AG09319 (cell line): ENCODE measurements at places on chromosomes 5 and 9.

- DNase-seq, result peak; percentile 60
These were observed 47.1 kb upstream of the RAI14 start for GRCh38 chr5:34608859-34609648.

- DNase-seq, result no peak
These were observed 27.1 kb downstream of the MAP1B start for GRCh38 chr5:72134226-72134899.

DNA sequence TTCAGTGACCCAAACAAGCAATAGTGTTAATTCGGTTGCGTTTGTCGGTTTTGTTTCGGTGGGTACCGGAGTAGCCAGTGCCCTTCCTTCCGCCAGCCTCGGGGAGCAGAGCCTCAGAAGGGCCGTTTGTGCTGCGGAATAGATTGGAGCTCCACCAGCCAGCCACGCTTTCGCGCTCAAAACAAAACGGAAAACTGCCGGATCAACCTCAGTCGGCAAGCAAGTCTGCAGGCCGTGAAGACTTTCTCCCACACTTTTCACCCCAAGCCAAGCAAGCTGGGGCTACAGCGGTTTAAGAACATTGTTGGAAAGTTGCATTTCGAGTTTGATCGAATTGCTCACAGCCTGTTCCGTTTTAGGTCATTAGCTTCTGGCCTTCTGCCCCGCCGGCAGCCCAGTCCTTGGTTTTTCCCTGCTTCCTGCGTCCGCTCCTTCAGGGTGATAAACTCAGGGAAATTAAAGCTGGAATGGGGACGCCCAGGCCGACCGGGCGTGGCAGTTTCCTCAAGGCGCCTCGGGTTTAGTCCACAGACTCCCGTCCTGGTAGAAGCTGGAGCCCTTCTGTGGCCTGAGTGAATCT lies 803 bp upstream of the CCNO start:
- no peak for DNase-seq

- peak; percentile 40 for DNase-seq
These were observed 10.7 kb upstream of the OR5C1 start for GRCh38 chr9:122777935-122778627.

DNA sequence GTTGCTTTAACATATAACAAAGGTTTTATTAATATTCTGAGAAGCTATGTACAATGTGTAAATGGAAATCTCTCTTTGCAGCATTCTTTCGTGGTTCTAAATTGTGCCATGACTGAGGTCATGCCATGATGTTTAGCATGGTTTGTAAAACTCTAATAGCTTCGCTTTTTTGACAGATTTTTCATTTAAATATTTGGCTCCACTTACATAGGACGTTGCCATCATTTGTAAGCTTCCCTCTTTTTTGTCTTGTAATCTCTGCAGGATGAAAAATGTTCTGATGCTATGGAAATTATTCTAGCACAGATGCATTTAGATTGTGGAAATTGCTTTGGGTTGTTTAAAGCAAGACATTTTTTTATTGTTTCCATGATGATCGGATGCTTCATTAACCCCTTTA lies 1054.8 kb downstream of the MAT2B start:
- no peak for DNase-seq

DNA sequence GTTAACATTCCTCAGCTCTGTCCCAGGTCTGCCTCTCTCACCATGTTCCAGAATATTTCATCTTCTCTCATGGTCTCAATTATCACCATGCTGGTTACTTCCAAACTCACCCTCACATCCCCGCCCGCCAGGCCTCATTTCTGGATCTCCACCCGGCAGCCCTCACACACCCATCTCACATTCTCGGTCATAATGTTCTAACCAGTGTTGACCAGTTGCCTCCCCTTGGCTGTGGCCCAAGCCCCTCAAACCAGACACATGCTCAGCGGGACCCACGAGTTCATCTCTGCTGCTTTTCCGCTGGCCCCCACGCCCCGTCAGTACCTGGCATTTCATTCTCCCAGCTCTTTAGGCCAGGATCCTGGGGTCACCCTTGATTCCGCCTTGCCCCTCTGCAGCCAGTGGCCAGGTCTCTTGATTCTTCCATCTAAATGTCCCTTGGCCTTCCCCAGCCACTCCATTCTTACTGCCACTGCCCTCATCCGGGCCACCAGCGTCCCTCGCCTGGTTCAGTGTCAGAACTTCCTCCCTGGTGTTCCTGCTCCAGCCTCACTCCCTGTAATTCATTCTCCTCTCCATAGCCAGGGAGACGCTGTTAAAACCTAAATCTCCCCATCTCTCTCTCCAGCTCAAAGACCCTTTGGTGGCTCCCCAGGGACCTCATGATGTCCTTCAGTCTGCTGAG lies 141.7 kb downstream of the MVB12B start:
- no peak for DNase-seq

DNA sequence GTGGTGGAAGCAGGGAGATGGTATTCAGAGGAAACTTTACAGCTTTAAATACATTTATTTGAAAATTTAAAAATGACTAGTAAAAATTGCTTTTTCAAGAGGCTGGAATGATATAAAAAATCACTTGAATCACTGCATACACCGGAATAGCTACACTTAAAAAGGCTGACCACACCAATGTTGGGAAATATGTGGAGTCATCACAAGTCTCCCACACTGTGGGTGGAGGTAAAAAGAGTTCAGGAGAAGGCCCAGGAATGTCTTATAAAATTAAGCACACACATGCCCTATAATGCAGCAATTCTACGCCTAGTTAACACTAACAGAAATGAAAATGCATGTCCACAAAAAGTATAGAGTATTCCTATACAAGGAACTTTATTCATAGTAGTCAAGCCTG lies 198.1 kb downstream of the ROR2 start:
- DNase-seq, result no peak
